ENCODE measurements at places on chromosomes 4 and X.

DNA sequence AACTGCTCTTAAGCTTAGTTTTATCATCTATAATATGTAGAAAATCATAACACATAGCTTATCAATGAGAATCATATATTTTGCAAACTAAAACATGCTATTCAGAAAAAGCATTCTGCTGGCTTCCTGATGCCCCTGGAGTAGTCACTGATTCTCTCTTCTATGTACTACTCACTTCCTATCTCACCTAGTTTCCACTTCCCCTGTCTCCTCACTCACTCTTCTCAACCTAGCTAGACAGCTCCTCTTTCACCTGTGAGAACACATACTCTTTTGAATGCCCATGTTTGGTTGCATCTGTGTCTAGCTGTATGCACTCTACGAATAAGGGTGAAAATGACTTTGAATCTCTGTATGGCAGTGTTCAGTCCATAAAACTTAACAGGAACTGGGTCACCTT, 9.3 kb downstream of the TMEM144 start:
- no peak for DNase-seq

DNA sequence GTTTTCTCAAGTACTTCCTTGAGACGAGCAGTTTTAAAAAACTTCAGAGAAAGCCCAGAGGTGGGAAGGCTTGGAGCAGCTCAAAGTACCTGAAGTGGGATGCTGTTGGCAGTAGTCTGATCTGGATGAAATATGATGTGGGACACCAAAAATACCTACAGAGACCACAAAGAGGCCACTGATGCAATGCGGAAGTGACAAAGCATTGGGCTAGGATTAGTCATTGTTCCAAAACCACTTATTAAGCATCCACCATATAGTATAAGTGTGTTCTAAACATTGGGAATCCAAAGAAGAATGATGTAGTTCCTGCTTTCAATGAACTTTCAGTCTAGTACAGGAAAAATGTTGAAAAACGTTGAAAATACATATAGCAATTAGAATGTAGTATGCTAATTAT, 386.1 kb upstream of the CNKSR2 start:
- no peak for DNase-seq

GRCh38 chrX:18146954-18147353, 73.7 kb downstream of the BEND2 start:
- DNase-seq, result peak; percentile 6

- DNase-seq, result peak; percentile 8
Observed at GRCh38 chr4:135598151-135598550, 1396.6 kb upstream of the PABPC4L start.

DNA sequence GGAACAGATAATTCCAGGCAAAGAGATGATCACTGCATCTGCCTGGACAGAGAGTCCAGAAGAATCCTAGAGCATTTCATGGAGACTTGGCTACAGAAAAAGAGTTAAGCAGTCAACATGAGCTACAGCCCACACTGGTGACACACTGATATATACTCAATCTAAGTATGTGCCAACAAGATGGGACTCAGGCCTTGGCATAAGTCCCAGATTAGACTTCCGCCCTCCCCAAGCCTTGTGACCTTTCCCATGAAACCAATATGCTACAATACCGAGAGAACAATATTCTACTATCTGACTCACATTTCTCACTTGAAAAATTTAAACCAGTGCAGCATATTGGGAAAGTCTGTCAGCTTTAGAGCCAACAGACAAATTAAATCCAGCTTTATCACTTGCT, 65.7 kb upstream of the SLITRK2 start:
- peak; percentile 0 for DNase-seq

GRCh38 chr4:149076401-149076800, 634.2 kb upstream of the NR3C2 start:
- no peak for DNase-seq

- DNase-seq, result peak; percentile 25
Observed at GRCh38 chrX:9555354-9555753, 90.5 kb downstream of the TBL1X start.

DNA sequence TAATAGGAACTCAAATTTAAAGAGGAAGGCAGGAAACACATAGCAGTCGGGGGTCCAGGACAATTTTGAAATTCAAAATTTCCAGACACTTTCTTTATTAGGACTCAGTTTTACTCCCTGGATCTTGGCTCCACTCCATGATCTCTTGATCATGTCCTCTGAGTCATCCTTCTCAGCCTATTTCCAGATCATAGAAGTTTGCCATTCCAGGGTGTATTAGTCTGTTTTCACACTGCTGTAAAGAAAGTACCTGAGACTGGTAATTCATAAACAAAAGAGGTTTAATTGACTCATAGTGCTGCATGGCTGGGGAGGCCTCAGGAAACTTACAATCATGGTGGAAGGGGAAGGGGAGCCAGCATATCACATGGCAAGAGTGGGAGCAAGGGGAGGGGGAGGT, 564.7 kb upstream of the ACTRT1 start:
- peak; percentile 13 for DNase-seq

DNA sequence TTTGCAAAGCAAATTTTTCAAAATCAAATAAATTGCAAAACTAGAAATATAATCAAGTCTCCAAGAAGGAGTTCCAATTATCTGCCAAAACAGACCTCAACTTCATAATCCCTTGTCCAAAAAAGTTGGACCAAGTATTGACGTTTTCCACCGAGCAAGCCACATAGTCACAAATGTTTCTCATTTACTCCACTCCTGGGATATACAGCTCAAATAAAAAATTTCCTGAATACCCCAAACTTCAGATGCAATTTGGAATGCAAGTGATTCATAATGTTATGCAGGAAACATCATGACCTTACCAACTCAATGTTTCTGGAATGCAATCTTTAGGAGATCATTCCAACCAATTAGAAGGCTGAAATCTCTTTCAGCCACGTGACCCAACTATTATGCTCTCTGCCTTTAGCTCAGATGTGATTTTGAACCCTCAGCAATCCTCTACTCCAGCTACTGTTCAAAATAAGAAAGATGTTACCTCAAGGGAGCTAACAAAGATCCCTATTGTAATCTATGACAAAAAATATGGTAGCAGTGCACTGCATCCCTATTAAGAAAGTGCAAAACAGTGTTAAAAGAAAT, 72.4 kb downstream of the PRDM5 start:
- peak; percentile 52 for DNase-seq

DNA sequence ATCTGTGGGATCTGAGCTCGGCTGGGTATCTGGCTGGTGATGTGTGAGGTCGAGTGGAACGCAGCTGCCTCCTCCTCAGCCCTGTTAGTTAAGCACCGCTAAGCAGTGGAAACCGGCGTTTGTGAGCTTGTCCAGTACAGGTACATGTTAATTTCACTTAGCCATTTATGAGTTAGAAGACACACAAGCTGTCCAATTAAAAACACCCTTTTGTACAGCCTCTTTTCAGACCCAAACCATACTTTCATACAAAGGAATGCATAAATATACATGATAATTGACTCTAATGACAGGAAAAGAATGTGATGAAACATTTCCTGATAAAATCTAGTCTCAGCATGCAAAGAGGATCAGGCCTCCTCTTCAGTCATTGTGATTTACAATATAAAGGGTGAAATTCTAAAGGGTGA, 163.6 kb upstream of the FAT1 start:
- peak; percentile 9 for DNase-seq

DNA sequence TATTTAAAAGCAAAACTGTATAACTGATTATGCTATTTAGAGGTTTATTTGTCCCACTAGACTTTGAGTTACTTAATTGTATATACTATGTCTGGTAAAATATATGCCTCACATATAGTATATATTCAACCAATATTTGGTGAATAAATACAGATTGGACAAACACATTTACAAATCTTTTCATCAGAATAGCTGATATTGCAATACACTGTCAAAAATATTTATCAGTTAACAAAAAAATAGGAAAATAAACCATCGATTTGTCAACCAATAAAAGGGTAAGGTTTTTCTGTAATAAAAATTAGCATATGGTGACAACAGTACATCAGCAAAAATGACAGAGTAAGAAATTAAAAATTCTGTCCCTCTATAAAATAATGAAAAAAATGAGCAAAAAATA, 889.9 kb upstream of the INTU start:
- DNase-seq, result no peak

DNA sequence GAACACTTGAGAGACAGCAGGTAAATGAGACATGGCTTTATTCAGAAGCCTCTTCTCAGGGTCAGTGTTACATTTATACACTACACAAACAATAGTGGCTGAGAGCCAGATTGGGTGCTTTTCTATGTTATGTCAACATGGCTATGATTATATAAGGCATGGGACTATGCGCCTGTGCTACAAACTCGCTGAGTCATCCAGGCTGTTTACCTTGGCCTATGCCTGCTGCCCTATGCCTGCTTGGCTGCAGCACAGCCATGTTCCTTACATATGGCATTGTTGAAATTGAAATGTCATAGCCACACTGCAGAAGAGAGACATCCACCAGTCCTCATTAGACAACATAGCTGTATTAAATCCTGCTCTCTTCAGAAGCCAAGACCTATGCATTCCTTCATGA, 236.3 kb upstream of the NWD2 start:
- DNase-seq, result peak; percentile 17

- no peak for DNase-seq
Observed at GRCh38 chr4:144181391-144181790, 40.9 kb upstream of the GYPA start.

- no peak for DNase-seq
Observed at GRCh38 chr4:145773581-145774234, 93.8 kb downstream of the C4orf51 start.

DNA sequence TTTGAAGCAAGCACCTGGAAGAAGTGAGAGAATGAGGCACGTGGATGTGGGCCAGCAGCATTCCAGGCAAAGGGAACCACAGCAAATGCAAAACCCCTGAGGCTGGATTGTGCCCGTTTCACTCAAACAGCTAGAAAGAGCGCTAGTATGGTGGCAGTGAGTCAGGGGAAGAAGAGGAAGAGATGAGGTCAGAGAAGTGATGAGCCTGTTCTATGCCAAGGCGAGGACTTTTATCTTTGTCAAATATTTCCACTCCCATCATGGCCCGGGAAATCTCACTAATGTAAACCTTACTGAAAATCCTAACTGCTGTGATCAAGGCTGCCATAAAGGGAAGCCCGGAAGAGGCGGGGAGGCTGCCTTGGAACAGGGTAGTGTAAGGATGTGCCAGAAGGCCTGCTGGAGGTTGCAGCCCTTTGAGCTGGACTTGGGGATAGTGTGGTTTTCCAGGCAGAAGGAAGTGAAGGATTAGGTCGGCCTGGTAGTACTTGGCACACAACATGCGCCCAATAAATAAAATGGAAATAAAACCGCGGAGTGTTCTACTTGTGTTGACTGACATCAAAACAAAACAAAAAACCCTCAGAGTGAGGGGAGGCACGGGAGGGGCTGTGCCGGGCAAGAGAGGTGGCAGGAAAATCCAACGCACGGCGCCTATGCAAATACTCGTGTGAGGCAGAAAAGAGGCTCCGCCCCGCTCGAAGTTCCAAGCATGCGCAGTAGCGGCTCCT, 1.2 kb upstream of the CDK16 start:
- DNase-seq, result peak; percentile 44

GRCh38 chr4:4775493-4776004, 83.9 kb upstream of the MSX1 start:
- DNase-seq, result no peak

- DNase-seq, result no peak
Observed at GRCh38 chrX:27381419-27381818, 81.7 kb downstream of the PPP4R3C start.

DNA sequence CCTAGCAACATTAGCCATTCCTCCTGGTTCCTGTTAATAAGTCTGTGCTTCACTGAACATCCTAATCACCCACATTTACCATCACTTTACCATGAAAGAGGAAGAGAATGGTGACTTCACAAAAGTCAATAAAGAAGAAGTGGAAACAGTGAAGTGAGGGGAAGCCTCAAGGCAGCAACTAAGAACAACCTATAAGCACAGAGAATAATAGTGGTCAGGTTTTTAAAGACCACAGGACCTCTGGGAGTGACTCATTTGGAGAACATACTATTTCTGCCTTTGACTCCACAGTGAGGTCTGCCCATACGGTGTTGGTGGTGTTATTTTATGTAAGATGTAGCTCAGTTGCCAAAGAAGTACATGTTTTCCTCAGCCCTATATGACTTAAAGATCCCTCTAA, 86.0 kb upstream of the TET2 start:
- DNase-seq, result peak; percentile 0

DNA sequence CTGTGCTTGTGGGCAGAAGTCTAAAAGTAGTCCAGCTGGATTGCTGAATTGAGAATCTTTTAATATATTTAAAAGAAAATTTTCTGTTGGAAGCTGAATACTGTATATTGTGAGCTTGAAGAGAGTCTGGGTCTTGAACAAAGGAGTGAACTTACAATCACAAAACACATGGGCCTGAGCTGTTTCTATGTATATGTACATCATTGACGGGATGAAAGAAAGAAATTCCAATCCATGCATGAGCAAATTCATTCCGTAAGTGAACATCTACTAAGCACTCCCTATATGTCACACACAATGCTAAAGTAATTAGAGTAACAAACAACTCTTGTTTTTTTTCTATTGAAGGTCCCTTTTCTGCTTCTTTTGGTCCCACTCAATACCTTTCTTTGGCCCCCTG, 331.0 kb downstream of the HS3ST1 start:
- no peak for DNase-seq

DNA sequence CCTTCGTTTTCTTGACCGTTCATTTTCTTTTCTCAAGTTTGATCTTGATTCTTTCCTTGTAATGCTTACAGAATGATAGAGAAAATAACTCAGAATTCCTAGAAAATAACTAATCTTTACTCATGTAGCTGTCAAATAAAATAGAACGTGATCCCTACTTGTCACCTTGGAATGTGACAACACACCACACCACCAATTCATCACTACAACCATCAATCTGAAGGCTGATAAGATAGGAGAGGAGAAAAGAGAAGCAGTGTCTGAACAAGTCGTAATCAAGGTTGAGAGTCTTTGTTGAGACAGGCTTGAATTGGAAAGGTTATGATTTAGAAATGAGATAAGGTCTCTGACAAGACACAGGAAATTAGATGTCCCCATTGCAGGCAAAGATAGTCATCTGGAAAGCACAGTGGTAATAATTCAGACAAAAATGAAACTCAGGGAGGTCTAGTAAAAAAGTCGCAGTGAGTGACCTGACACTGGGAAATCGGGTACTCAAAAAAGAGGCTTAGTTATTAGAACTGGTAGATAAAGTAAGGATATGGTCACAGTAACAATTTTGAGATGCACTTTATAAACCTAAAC, 456.2 kb downstream of the FAT4 start:
- DNase-seq, result no peak

DNA sequence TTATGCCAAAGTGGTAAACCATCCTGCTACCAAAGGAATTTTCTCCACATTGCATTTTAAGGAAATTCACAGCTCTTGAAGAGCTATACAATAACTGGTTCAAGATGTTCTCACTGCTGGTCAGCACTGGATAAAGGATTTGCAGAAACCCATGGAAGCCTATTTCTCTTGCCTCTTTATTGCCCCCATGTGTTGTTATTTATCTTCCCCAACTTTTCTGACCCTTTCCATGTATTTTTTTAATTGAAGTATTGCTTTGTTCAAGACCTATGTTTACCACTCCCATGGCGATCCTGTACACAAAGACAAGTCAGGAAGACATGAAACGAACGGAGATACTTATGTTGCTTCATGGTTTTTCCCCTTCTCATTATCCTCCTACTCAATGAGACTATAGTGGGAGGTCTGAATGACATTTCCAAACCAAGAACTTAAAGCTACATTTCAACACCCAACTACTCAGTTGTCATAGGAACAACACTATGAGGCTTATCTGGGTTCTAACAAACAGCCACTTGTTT, 566.4 kb upstream of the DIPK2B start:
- peak; percentile 71 for DNase-seq

GRCh38 chrX:68727696-68728095, 80.2 kb downstream of the STARD8 start:
- DNase-seq, result no peak

GRCh38 chr4:139184129-139184528, 7.1 kb upstream of the ELF2 start:
- DNase-seq, result peak; percentile 85

Data from choroid plexus epithelial cell (primary cell).